Activated naive CD4-positive, alpha-beta T cell treated with anti-CD3 and anti-CD28 coated beads, Interleukin-2, amount 50 U/mL, for 16 hours (primary cell): ENCODE measurements at places on chromosomes 1 and 21.

GRCh38 chr1:192538407-192539296 lies 36.9 kb upstream of the RGS1 start:
- no peak for DNase-seq

GRCh38 chr21:35204850-35205541 lies 155.9 kb upstream of the RUNX1 start:
- peak; percentile 20 for DNase-seq

- DNase-seq = no peak
Observed at GRCh38 chr1:43452789-43453441, 816 bp downstream of the HYI start.

GRCh38 chr1:85313888-85314696 lies 37.7 kb upstream of the BCL10 start:
- no peak for DNase-seq

DNA sequence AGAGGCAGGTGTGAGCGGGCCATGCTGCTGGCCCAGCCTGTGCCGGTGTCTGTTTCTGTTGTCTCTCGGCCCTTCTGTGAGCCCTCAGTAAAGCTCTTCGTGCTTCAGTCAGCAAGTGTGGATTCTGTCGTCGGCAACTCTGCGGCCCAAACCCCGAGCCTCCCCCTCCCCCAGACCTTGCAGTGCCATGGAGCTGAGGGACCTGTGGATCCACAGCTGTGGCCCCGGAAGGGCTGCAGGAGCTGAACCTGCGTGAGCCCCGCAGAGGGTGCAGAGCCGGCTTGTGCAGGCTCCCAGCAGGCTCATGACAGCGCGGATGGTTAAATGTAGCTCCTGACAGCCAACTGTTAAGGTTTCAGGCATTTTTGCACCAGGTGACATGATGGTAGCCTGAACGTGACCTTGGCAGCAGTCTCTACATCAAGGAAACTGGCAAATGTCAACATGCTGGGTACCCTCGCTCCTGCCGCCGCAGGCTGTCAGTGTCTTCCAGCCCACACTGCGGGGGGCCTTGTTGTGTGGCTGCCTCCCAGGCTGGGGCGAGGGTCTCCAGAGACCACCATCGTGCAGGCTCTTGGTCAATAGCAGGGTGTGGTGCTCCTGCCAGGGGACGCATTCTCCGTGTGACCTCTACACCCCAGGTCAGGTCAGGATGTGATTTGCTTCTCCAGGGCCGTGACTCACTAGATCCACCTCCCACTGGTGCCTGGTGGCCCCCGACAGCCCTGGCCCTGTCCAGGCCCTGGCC lies 7.0 kb downstream of the LRRC3 start:
- no peak for DNase-seq
